Activated naive CD8-positive, alpha-beta T cell treated with anti-CD3 and anti-CD28 coated beads, Interleukin-2, amount 50 U/mL, for 16 hours (primary cell): ENCODE measurements at places on chromosomes 11 and 22.

DNA sequence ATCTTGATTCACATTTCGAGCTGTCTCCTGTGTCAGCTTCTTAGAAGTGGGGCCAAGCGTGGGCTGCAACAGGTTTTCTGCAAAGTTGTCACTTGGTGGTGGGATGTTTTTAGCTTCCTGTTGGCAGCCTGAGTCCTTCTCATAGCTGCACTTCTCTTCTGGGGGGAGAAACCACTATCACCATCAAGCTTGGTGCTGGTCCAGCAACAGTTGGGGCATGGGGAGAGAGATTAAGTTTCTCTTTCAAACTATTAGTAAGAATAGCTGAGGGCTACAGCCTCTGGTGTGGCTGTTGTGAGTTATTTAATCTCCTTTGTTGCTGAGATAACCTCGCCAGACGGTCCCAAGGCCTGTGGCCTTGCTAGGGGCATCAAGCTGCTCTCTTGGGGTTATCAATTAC lies 123.3 kb upstream of the CRYBB3 start:
- peak; percentile 54 for DNase-seq

DNA sequence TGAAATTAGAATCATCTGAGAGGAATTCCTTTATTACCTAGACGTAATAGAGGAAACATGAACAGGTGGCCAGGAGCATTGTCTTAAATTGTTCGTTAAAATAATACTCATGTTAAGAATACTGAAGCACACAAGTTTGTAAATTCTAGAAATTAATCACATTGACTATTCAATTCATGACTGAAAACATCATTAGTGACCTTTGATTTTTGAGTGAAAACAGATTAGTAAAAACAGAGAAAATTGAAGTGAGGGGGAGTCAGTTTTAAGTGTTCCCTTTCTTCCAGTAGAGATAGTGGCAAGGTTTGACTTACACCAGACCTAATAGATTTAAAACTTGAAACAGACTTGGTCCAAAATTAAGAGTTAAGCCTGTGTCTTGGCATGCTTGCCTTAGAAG lies 1.4 kb downstream of the ZFP91 start:
- no peak for DNase-seq

- DNase-seq: no peak
These were observed 15.9 kb downstream of the RTN4RL2 start for GRCh38 chr11:57476047-57476756.

- no peak for DNase-seq
These were observed 118.8 kb upstream of the CADM1 start for GRCh38 chr11:115623021-115623451.

- DNase-seq: no peak
These were observed 81.8 kb downstream of the SFI1 start for GRCh38 chr22:31578171-31578570.

DNA sequence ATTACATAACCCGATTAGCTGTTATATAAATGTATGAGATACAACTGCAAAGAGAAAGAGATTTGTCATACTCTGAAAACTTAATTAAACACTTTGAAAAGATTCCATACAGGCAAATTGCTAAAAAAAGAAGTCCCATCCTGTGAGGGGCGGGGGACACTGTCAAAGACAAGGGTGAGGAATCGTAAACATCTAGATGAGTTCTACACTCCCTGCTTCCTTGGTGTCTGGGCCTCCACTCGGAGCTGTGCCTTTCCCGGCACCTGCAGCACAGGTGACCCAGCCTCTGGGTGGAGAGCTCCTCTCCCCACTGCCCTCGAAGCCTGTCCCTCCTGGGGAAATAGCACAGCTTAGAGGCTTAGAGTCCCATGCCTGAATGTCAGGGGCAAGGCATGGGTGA lies 69.2 kb upstream of the CRYBB3 start:
- DNase-seq: no peak

- no peak for DNase-seq
These were observed 53.6 kb downstream of the ST3GAL4 start for GRCh38 chr11:126408901-126409619.

DNA sequence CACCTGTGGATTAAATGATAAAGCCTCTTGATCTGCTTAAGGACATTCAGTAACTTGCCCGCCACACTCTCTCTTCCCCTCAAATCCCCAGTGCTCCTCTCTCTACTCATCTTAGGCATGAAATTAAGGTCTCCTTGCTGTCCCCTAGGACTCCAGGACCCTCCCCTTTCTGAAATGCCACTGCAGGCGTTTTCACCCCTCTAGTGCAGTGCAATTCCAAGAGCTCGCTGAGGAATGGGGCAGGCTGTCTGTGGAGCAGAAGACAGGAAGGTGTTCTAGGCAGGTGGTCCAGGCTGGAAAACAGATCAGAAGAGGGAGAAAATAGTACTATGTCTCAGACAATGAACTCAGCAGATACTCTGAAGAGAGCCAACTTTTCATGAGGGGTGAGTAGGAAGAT lies 55.8 kb upstream of the ARHGAP42 start:
- no peak for DNase-seq

GRCh38 chr11:110069158-110069737 lies 23.9 kb upstream of the ZC3H12C start:
- no peak for DNase-seq

GRCh38 chr11:16902781-16903378 lies 111.3 kb downstream of the PLEKHA7 start:
- DNase-seq: no peak

- DNase-seq: no peak
These were observed 108.7 kb upstream of the SNX19 start for GRCh38 chr11:131025020-131025419.

DNA sequence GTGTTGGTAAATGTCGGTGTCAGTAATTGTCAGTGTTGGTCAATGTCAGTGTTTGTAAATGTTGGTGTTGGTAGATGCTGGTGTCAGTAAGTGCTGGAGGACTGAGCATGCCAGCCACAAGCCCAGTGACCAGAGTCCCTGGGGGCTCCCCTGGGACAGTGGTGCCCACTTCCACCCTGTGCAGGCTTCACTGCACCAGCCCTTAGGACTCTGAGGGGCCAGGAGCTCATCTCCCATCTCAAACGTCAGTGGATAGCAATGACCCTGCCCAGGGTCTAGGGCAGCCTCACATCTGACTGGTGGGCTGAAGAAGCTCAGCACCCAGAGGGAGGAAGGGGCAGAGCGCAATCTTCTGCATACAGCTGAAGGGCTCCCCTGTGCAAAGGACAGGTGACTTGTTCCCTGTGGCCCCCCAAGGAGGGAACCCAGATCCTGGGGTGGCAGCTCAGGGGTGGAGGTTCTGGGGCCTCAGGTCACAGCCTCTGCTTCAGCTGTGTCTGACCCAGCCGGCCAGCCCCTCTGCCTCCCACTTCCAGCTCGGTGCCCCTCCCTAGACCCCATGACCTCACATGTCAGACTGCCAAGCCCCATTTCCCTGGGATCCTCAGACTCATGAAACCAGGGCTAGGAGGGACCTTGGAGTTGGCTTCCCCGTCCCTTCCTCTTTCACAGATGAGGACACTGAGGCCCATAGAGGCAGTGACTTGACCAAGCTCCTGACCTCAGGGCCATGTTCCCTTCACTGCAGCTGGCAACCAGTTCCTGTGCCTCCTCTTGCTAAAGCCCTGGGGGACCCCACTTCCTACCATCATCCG lies 138.4 kb downstream of the CRYBB2 start:
- no peak for DNase-seq

- DNase-seq: no peak
These were observed 60.1 kb downstream of the DCUN1D5 start for GRCh38 chr11:103031834-103032233.

DNA sequence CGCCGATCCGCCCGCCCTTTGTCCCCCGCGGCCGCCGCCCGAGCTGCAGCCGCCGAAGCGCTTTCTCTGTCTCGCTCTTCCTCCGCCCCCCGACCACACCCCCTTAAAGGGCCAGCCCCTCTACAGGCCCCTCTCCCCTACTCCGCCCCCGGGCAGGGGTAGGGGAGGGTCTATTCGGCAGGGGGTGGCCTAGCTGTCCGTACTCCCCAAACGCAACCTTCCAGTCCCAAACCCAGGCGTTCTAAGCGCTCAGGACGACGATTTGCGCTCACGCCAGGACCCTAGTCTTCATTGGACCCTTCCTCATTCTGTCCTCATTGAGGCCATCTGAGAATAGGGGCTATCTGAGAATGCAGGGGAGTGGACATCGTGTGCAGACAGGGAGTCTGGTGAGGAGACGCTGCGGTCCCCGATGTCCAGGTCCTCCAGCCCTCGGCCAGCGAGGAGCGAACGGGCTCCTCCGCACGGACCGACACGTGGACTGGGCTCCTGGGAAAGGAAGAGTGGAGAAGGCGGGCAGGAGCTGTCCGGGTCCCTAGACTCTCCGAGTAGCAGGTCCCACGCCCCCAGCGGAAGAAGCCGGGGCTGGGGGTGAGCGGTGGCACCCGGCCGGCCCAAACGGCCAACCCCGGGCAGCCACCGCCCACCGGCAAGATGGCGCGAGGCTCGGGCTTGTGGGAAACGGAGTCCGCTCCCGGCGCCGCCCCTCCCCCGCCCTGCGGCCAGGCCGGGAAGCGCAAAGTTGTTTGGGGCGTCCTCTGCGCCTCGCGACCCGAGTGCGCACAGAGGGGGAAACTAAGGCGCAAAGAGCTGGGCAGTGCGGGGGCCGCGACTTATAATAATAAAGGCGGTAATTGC lies at the start of gene PPP1R14B:
Gene PPP1R14B (minus strand): TSS at position 73 of the 858 bp plus-strand sequence. CDS start 270 bp downstream, outside the sequence.
- DNase-seq: peak; percentile 78

- no peak for DNase-seq
These were observed 5.5 kb downstream of the PLET1 start for GRCh38 chr11:112255067-112255720.

- DNase-seq: no peak
These were observed 8.6 kb upstream of the CD3E start for GRCh38 chr11:118295815-118296454.

DNA sequence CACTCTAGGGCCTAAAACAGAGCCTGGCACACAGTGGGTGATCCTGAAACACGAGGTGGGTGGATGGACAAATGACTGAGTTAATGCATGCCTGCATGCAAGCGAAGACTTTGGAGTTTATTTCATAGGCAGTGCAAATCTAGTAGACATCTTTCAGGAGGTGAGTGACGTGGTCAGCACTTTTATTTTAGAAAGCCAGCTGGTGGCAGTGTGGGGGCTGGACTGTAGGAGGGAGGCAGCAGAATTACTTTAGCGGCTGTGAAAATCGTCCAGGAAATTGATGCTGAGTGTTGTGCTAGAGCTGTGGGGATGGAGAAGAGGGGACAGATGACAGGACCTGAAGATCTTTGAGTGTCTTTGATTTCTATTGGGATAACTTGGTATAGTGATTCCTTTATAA lies 47.1 kb downstream of the BMAL1 start:
- no peak for DNase-seq

DNA sequence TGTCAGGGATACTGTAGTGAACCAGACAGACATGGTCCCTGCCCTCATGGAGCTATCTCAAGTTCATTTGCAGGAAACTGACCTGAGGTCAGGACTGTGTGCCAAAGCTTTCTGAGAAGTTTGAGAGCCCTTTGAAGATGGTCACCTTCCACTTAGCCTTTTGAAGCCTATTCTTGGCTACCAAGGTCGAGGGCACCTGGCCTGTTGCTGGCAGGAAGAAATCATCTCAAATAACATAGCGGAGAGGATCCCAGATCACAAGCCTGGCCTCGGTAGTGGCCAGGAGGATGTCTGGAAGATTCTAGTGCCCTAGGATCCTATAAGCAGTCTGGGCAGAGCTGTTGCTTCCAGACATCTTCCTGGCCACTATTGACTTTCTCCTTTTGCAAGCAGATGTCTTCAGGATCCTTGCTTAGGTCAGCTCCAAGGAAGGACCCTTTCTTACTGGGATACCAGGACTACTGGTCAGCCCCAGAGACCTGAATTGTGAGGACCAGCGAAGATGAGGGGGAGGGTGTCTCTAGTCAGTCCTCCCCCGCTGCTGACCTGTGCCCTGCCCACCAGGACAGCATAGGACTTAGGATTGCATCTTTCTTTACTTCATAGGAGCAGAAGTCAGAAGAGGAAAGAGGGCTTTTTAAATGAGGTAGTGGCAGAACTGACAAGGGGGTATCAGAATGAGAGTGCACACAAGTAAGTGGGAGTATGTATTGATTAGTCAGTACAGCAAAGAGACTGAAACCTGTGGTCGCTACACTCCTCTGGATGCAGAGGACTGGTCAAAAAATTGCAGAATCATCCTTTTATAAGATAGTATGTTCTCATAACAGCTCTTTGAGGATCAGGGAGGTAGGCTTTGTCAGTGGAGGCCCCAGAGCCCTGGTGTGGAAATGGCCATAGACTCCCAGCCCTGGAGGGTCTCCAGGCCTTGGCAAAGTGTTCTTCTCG lies 94.8 kb downstream of the TEAD1 start:
- no peak for DNase-seq

DNA sequence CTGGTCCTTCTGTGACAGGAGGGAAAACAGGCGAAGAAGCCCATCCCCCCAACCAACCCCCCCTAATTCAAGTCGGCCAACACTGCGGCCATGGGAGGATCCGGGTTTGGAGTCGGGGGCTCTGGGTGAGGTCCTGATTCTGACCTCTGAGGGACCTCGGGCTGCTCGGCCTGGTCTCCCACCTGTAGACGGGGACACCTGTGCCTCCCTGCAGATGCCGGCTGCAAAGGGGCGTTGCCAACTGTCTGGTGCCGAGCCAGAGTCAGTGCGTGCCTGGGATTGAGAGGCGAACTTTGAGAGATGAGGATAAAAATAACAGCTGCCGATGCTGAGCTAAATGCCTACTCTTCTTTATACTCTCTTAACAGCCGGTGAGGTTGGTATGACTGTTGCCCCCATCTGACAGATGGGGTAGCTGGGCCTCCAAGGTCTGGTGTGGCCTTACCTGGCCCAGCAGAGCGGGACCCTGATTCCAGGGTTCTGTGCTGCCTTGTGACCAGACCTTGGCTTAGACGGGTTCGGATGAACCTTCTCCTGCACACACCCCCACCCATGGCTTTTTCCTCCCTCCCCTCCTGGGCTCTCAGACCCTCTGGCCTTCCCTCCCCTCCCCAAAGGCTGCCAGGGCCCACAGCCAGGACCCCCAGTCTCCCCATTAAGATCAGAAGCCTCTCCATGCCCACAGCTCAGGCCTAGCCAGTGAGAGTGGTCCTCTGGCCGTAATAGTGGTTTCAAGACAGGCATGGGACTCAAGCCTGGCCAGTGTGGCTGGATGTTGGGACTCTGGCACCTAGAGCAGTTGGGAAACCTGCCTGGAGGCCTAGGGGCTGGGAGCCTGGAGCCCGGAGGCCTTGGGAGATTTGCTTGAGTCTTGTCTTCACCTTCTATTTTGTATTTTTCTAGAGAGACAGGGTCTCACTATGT lies 41.7 kb downstream of the KCNJ4 start:
- DNase-seq: no peak

GRCh38 chr22:36884349-36885158 lies 23.7 kb downstream of the NCF4 start:
- DNase-seq: no peak

GRCh38 chr11:66866511-66866986 lies 9.7 kb downstream of the LRFN4 start:
- DNase-seq: no peak

DNA sequence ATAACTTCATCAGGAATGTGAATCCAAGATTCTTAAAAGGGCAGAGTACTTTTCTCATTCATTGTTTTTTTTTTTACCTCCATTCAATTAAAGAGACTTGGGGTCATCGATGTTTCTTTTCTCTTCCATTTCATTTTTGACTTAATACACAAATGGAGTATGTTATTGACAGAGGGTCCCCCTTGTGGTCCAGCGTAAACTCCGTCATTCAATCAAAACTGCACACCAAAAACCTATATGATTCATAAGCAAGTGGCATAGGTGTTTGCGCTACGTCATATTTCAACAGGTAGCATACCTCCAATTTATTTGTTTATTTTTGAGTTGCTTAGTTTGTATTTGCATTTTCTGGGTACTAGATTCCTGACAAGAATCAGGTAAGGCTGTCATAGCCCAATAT lies 12.7 kb upstream of the FOLH1 start:
- no peak for DNase-seq

- DNase-seq: no peak
These were observed 36.4 kb upstream of the KIRREL3 start for GRCh38 chr11:127037001-127037400.
